ENCODE measurements at places on chromosomes 2 and 18. TPM values are rescaled to one million over a fixed set of nuclear protein-coding genes. Genes with fewer than 3 reads are reported as not detected.

Gene CNTNAP5
- 0.09 TPM for total RNA-seq

Gene KYNU
- total RNA-seq: not detected

Gene LYG1
- 0.27 TPM for total RNA-seq

Gene CNGA3
- not detected for total RNA-seq

Gene LIMS4
- total RNA-seq: 19.5 TPM
